ENCODE measurements at places on chromosomes 7 and 10. TPM values are rescaled to one million over a fixed set of nuclear protein-coding genes. Genes with fewer than 3 reads are reported as not detected.

DOCK4 gene
- total RNA-seq: 3.4 TPM

SMKR1 gene
- 0.49 TPM for total RNA-seq

GRCh38 chr10:117544711-117545140 is 2.2 kb downstream of the EMX2 start:
- no peak overlapping the region for H3K27ac ChIP-seq
- peaks cover 87% of the 10 kb centered on the region for H3K27me3 ChIP-seq
- no peaks in the 10 kb centered on the region for H3K36me3 ChIP-seq

GARIN1A gene
- total RNA-seq: 8.5 TPM

DNA sequence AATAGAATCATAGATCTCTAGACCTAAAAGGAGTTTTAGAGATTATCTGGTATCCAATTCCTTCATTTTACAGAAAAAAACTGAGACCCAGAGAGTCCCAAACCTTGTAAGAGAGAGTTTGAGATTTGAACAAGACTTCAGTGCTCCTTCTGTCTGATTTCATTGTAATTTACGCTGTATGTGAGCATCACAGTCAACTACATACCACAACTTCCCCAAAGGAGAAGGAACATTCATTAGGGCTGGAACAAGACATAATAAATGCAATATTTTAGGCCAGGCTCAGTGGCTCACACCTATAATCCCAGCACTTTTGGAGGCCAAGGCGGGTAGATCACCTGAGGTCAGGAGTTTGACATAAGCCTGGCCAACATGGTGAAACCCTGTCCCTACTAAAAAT is 17.3 kb upstream of the PRKAR2B start:
- peaks cover 9% of the 10 kb centered on the region for H3K27me3 ChIP-seq
- H3K36me3 ChIP-seq: no peaks in the 10 kb centered on the region
- H3K27ac ChIP-seq: no peak overlapping the region
- H3K4me3 ChIP-seq: no peak overlapping the region
- no peaks in the 10 kb centered on the region for H3K4me1 ChIP-seq

ITPRID1 gene
- total RNA-seq: 0.95 TPM

STEAP2 gene
- total RNA-seq: 38.5 TPM

- H3K4me3 ChIP-seq: no peak overlapping the region
- no peaks in the 10 kb centered on the region for H3K4me1 ChIP-seq
- no peaks in the 10 kb centered on the region for H3K27me3 ChIP-seq
- H3K36me3 ChIP-seq: peaks cover 40% of the 10 kb centered on the region
- H3K27ac ChIP-seq: no peak overlapping the region
These were observed 40.7 kb upstream of the MRLN start for GRCh38 chr10:59793919-59794318.

- peaks cover 13% of the 10 kb centered on the region for H3K4me1 ChIP-seq
- H3K4me3 ChIP-seq: no peak overlapping the region
- H3K36me3 ChIP-seq: no peaks in the 10 kb centered on the region
These were observed 105.4 kb upstream of the ADO start for GRCh38 chr10:62699148-62699547.

DNA sequence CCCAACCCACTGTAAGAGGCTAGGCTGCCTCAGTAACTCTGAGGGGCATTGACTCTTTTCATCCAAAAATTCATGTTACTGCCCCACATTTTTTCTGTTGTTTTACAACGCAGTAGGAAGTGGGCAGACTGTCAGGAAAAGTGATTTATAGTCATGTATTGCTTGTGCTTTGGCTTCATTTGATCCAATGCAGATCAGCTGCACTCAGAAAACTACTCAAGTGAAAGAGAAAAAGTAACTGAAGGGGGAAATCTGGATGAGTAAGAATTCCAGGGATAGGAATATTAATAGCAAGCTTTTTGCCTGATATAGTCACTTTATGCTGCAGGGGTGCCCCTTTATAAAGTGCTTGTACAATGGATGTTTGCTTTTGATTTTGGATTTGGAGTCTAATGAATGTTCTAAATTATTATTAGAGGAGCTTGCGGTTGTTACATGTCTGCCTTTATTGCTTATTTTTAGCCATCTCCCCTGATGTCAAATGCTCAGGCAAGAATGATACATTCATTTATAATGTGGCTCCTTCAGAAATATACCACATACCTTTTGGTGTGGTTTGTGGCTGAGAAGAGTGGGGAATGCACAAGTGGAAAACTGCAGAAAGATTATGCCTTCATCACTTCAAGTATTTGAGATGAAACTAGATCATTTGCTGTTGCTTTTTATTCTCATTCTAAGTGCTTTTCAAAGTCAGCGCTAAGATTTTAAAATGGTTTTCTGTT is 86.1 kb downstream of the EGFR start:
- H3K4me1 ChIP-seq: peaks cover 30% of the 10 kb centered on the region
- no peak for DNase-seq
- no peaks in the 10 kb centered on the region for H3K36me3 ChIP-seq
- no peak overlapping the region for H3K4me3 ChIP-seq
- H3K27me3 ChIP-seq: no peaks in the 10 kb centered on the region
- no peak overlapping the region for H3K27ac ChIP-seq

DNA sequence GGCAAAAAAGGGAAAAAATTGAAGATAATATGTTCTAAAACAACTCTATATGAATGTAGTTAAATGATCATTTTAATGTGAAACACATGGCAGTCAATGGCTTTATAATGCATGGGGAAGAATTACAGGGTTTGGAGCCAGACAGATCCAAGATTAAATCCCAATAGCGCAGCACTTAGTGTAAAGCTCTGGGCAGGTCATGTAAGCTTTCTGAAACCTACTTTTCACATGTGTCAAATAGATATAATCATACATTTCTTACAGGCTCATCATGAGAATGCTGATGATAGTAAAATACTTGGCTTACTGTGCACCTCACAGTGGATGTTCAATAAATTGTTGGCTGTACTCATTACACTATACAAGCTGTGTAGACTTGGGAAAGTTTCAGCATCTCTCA is 48.0 kb upstream of the ZNF365 start:
- no peak for DNase-seq
- no peak overlapping the region for H3K27ac ChIP-seq
- no peak overlapping the region for H3K4me3 ChIP-seq
- no peaks in the 10 kb centered on the region for H3K36me3 ChIP-seq
- no peaks in the 10 kb centered on the region for H3K4me1 ChIP-seq

DNA sequence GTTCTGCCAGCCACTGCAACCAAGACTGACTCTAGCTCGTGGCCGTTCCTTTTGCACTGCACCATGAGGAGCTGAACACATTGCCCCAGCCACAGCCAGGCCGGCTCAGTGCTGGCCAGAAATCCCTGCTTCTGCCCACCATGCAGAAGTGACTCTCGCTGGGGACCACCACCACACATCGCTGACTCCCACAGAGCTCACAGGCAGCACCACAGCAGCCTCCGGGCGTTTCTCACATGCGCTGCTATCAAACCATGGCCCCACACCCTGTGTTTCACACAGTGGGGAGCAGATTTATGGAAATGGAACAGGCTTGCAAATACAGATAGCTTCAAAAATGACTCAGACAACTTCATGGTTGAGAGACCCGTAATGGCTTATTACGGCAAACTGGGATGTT is 15.4 kb upstream of the SDK1 start:
- H3K4me3 ChIP-seq: no peak overlapping the region
- no peak overlapping the region for H3K27ac ChIP-seq
- H3K27me3 ChIP-seq: peaks cover 8% of the 10 kb centered on the region

- peaks cover 57% of the 10 kb centered on the region for H3K27me3 ChIP-seq
- no peak overlapping the region for H3K4me3 ChIP-seq
- no peaks in the 10 kb centered on the region for H3K4me1 ChIP-seq
- H3K36me3 ChIP-seq: no peaks in the 10 kb centered on the region
- no peak overlapping the region for H3K27ac ChIP-seq
These were observed 32.9 kb upstream of the WDR11 start for GRCh38 chr10:120818301-120818700.

TOMM7 gene
- 290 TPM for total RNA-seq

VPS37D gene
- total RNA-seq: 1.3 TPM
